ENCODE measurements at places on chromosomes 16 and 17. TPM values are rescaled to one million over a fixed set of nuclear protein-coding genes. Genes with fewer than 3 reads are reported as not detected.

Gene CCL7
- not detected for polyA plus RNA-seq

Gene ZNF469
- polyA plus RNA-seq: 0.14 TPM

Gene CYBA
- polyA plus RNA-seq: 85.9 TPM

Gene DNAJA3
- polyA plus RNA-seq: 23.0 TPM

Gene TPSG1
- polyA plus RNA-seq: 0.12 TPM

Gene ERBB2
- 37.2 TPM for polyA plus RNA-seq

Gene KRTAP16-1
- not detected for polyA plus RNA-seq

Gene P4HB
- polyA plus RNA-seq: 1,399 TPM
